ENCODE measurements at places on chromosomes 6 and 20.
A peak's percentile ranks its signal among the peaks of the same experiment; 100 is the strongest.

DNA sequence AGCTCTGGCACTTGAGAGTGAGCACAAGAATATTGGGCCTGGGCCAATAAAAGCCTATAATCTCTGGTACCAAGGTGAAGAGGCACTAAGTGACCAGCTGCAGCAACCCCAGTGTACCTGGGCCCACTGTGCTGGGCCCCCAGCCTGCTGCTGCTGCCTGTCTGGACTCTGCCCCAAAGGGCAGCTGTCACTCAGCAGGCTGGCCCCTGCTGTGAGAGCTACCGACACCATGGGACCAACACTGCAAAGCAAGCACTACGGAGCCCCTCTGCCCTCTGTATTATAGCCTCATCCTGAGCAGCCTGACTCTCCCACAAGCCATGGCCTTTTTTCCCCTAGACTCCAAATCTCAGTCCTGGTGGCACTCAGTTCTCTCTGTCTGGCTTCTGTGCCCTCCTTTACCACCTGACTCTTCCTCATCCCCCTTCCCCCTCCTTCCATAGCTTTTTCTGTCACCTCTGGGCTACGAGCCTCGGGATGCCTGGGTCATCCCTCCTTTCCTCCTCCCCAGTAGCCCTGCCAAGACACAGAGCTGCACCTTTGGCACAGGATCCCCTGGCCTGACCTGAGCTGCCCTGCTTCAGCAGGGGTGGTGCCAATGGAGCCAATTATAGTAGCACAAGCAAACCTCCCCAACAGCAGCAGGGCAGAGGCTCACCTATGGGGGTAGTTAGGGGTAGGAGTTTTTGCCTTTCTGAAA is 14.2 kb downstream of the RRP36 start:
- no peak for DNase-seq

- DNase-seq, result no peak
These were observed 15.5 kb downstream of the PPIL6 start for GRCh38 chr6:109424946-109425345.

DNA sequence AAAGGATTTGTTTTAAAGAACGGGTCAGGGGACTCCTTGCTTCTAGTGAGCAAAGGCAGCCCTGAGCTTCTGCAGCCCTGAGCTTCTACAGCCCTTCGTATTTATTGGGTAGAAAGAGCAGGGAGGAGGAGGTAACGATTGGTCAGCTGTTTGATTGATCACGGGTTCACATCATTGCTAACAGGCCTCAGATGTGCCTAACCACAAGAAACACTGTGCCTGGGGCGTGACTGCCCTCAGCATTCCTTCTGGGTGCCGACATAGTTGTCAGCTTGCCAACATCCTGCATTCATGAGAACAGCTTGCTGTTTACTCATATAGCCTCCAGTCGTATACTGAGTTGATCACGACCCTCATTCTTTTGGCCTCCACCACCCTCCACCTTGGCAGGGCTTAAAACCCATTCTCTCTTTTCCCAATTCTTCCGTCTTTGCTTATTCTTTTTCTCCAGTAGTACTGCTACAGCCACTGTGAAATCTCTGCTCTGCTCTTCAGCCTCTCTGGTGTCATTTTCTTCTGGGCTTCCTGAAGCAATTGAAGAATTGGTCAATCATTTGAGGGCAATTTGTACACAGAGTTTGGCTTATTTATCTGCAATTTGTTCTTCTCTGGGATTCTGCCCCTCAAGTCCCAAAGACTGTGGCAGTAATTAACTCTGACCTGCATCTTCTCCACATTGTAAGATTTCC is 25.4 kb upstream of the NOP56 start:
- no peak for DNase-seq

GRCh38 chr20:2124564-2125213 is 23.1 kb downstream of the STK35 start:
- DNase-seq, result no peak

DNA sequence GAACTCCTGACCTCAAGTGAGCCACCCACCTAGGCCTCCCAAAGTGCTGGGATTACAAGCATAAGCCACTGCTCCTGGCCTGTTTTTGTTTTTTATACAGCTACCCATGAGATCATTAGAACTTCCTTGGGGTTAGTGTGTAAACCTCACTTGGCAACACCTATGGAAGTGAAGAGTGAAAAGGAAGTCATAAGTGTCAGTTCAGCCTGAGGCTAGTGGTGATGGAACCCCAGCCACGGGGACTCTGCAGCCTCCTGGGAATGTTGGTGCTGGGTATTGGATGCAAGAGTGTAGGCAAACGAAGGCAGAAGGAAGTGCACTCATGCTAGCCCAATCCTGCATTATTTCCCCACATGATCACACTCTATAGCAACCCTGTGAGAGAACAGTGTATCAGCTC is 33.6 kb upstream of the FUCA2 start:
- DNase-seq, result no peak

DNA sequence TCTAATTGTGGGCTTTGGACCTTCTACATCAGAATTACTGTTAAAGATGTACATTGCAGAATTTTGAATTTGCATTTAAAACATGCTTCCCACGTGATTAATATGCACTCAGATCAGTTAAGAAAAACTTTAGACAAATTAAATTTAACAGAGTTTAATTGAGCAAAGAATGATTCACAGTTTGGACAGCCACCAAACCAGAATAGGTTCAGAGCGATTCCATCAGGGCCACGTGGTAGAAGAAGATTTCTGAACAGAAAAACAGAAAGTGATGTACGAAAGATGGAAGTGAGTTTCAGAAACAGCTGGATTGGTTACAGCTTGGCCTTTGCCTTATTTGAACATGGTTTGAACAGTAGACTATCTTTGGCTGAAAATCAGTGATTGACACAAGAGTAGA is 704.2 kb upstream of the MAP3K7 start:
- DNase-seq, result no peak

DNA sequence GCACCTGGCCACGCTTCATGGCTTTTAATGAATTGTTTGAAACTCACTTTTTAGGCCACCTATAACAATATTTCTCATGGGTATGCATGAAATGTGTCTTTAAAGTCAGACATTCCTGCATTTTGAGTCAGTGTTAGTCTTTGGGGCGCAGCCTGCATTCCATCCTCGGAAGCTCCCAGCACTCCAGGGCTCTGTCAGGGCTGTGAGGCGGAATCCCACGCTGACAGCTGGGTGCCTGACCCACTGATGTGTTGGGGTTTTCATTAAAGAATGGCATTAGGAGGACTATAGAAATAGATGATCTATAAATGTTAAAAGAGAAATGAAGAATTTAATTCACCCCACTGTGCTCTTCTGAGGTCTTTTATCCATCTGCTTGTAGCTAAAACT is 16.2 kb upstream of the CLDN20 start:
- DNase-seq, result no peak

- DNase-seq, result no peak
These were observed 1.4 kb downstream of the TRAM2 start for GRCh38 chr6:52575502-52575892.

DNA sequence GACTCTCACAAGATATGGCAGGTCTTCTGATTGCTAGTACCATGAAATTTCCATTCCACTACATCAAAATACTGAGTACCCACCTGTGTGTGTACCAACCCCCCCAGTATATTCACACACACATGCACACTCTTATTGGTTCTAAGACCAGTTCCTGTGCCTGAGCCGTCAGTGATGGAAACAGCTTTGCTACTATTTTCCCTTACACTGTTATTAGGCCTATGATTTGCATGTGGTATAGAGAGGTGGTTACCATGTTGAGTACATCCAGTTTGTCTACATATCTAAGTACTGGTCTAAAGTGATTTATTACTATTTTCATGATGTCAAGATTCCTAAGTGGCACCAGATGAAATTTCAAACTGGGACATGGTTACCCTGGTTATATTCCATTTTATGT is 459.9 kb downstream of the BCKDHB start:
- no peak for DNase-seq

DNA sequence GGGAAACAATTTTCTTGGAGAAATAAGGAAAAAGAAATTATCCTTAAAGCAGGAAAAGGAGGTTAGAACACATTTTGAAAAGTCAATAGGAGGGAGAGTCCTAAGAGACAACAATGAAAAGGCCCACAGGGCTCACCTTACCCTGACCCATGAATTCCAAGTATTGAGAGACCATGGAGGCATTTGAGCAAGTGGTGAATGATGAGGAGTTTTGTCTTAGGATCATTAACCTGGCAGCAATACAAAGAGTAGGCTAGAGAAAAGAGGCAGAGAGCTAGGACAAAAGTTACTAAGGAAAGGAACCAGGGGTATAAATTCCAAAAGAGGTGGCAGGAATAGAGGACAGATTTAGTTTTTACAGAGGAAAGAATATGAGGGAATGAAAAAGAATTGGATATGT is 44.7 kb downstream of the PACRG start:
- DNase-seq, result no peak

DNA sequence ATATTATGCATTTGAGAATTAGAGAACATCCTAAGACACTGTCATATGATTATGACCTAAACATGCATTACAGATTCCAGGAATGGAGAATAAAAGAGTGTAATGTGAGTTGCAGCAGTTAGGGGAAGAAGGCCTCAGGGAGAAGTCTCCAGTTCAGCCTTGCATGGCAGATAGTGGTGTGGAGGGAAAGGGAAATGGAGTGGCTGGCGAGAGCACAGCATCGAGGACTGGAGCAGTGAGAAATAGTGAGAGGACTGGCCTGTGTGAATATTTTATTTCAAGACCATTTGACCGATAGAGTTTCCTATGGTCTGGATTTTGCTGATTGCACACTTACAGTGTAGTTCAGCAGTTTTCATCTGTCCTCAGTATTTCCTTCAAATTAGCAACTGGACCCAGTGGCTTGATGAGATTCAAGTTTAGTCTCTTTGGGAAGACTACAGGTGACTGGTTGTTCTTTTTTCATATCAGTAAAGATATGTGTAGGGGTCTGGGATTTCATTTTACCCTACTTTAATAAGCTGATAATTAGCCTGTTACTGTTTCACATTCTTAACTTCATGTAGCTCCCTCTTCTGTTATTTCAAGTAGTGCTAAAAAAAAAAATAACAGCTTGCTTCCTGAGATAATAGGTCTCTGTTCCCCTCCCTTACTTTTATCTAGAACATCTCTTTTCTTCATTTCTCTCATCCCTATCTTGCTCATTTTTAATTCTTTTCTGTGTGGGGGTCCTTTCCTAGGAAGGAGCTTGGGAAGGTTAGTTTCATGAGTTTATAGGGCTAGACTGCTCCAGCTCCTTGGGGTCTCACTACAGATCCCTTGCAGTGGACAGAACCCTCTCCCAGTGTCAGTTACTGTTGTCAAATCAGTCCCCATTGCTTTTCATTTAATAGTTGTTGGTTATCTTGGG is 27.9 kb downstream of the BLTP3A start:
- no peak for DNase-seq

GRCh38 chr6:13729891-13730290 is 18.3 kb upstream of the RANBP9 start:
- no peak for DNase-seq

DNA sequence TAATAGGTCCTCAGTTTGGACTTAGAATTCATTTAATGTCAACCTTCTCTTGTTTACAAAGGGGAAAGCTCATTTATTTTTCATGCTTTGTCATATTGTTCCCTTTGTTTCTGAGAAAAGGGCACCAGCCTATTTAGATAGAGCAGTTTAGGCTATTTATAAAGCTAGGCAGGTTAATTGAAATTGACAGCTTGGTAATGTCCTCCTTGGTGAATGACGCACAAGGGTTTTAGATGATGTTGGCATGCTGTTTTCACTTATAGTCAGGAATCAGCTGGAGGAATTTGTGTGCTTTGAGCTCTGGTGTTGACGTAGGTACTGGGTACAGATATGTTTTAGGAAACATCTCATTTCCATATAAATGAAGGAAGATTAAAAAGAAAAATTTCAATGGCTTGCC is 45.2 kb downstream of the BCKDHB start:
- DNase-seq, result no peak

DNA sequence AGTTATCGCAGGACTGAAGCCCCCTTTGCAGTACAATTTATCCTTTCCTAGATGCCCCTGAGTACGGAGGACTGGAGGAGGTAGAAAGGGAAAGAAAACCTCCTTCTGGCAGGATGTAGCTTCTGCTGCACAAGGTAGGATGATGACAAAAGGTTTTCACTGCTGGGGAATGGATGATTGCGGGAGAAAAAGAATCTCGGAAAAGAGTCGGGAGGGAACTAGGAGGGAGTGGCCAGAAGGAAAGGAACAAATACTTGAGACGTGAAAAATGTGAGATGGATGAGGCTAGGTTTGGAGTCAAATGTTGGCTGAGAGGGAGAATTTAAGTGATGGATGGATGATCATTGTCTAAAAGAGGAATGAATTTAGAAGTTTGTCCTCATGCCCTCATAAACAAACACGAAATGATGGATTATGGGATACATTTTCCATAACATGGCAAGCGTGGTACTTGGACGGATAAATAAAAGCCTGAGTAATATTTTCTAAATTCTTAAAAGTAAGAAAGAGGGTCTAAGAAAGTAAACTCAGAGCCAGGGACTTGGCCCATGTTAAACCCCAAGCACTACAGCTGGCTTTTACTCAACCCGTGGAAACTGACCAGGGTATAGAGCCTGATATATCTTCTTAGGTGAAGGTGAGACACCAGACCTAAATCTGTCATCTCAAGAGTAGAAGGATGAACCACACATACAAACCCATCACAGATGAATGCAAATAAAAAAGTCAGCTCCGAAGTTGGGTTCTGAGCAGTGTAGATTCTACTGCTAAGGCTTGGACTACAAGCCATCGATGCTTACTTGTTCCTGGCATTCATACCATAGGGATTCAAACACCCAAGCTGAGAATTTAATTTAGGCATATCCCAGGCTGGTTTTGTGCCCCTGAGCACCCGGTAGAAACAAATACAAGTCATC is 72.4 kb downstream of the HFE start:
- no peak for DNase-seq

- no peak for DNase-seq
These were observed 397.2 kb downstream of the SAMD5 start for GRCh38 chr6:147905711-147906110.

- no peak for DNase-seq
These were observed 11.0 kb downstream of the SRSF3 start for GRCh38 chr6:36605143-36605542.

- DNase-seq, result peak; percentile 48
These were observed 672 bp downstream of the SIRPA start for GRCh38 chr20:1895674-1896483.

- DNase-seq, result no peak
These were observed 12.1 kb upstream of the SNHG17 start for GRCh38 chr20:38447251-38447661.

DNA sequence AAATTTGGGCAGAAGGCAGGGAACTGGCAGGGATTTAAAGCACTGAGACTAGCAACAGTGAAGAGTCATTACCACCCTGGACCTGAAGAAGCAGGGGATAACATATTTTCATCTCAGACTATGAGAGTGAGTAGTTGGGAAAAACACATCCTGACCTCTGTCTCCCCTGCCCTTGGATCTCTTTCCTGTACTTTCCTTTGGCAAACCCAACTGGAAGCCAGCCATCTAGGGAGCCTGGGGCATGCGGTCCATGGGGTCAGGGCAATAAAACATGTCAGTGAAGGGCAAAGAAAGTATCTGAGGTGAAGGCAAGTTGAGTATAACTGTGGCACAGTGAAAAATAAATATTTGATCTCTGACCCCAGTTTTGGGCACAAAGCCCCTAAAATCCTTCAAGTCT is 698.2 kb downstream of the DOK5 start:
- no peak for DNase-seq
